ENCODE measurements at places on chromosomes 13 and 19.

- no peaks in the 10 kb centered on the region for H3K36me3 ChIP-seq
- no peaks in the 10 kb centered on the region for H3K27me3 ChIP-seq
- DNase-seq: no peak
- H3K4me3 ChIP-seq: no peak overlapping the region
- no peak overlapping the region for H3K27ac ChIP-seq
These were observed 19.2 kb downstream of the TNFSF13B start for GRCh38 chr13:108288741-108289140.

GRCh38 chr19:53808710-53809125 is 15.4 kb downstream of the NLRP12 start:
- no peak overlapping the region for H3K27ac ChIP-seq
- no peaks in the 10 kb centered on the region for H3K27me3 ChIP-seq
- no peak for DNase-seq
- H3K36me3 ChIP-seq: no peaks in the 10 kb centered on the region

- DNase-seq: no peak
- H3K27me3 ChIP-seq: no peaks in the 10 kb centered on the region
- no peaks in the 10 kb centered on the region for H3K36me3 ChIP-seq
- H3K27ac ChIP-seq: no peak overlapping the region
- H3K4me1 ChIP-seq: peaks cover 51% of the 10 kb centered on the region
These were observed 13.6 kb downstream of the C19orf25 start for GRCh38 chr19:1465191-1466016.

DNA sequence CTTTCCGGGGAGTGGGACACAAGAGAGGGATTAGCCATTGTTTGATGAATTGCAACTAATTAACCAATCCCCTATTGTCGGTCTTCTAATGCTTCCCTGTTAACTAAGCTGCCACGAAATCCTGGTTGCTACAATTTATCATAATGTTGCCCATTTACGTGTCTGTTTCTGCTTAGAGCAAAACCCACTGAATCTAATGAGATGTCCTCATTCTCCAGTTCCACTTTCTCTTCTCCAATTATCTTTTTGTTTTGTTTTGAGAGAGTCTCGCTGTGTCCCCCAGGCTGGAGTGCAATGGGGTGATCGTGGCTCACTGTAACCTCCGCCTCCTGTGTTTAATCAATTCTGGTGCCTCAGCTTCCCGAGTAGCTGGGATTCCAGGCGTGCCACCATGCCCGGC is 5.2 kb upstream of the DPP9 start:
- H3K27ac ChIP-seq: no peak overlapping the region
- DNase-seq: no peak
- no peak overlapping the region for H3K4me3 ChIP-seq
- no peaks in the 10 kb centered on the region for H3K27me3 ChIP-seq

DNA sequence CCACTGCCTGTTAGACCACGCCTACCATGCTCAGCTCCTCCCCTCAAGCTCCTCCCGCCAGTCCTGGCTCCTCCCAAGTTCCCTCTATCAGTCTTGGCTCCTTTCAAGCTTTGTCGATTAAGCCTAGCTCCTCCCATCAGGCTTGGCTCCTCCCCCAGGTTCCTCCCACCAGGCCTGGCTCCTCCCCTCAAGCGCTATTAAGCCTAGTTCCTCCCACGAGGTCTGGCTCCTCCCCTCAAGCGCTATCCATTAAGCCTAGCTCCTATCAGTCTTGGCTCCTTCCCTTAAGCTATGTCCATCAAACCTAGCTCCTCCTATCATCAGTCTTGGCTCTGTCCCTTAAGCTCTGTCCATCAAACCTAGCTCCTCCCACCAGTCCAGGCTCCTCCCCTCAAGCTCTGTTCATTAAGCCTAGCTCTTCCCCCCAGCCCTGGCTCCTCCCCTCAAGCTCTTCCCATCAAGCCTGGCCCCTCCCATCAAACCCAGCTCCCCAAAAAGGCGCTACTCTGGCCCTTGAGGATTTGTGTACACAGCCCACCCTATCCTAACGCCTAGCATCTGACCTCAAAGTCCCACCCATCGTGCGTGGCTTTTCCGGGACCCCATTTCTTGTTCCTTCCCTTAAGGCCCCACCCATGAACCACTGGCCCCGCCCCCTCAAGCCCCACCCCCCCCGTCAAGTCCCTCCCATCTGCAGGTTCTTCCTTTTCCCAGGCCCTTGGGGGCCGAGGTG is 10.0 kb downstream of the CAMSAP3 start:
- H3K4me1 ChIP-seq: no peaks in the 10 kb centered on the region
- no peaks in the 10 kb centered on the region for H3K27me3 ChIP-seq
- H3K4me3 ChIP-seq: no peak overlapping the region
- no peak overlapping the region for H3K27ac ChIP-seq
- DNase-seq: no peak

- DNase-seq: no peak
- no peak overlapping the region for H3K27ac ChIP-seq
- H3K4me1 ChIP-seq: no peaks in the 10 kb centered on the region
- no peaks in the 10 kb centered on the region for H3K36me3 ChIP-seq
These were observed 29.6 kb upstream of the CACTIN start for GRCh38 chr19:3656073-3656746.

- DNase-seq: no peak
- H3K4me3 ChIP-seq: no peak overlapping the region
- no peak overlapping the region for H3K27ac ChIP-seq
- no peaks in the 10 kb centered on the region for H3K36me3 ChIP-seq
These were observed 62.3 kb downstream of the GADD45B start for GRCh38 chr19:2538096-2538757.

GRCh38 chr13:43647471-43647870 is 139.3 kb downstream of the ENOX1 start:
- H3K4me1 ChIP-seq: no peaks in the 10 kb centered on the region
- no peak for DNase-seq
- H3K27ac ChIP-seq: no peak overlapping the region
- no peak overlapping the region for H3K4me3 ChIP-seq
- no peaks in the 10 kb centered on the region for H3K36me3 ChIP-seq

DNA sequence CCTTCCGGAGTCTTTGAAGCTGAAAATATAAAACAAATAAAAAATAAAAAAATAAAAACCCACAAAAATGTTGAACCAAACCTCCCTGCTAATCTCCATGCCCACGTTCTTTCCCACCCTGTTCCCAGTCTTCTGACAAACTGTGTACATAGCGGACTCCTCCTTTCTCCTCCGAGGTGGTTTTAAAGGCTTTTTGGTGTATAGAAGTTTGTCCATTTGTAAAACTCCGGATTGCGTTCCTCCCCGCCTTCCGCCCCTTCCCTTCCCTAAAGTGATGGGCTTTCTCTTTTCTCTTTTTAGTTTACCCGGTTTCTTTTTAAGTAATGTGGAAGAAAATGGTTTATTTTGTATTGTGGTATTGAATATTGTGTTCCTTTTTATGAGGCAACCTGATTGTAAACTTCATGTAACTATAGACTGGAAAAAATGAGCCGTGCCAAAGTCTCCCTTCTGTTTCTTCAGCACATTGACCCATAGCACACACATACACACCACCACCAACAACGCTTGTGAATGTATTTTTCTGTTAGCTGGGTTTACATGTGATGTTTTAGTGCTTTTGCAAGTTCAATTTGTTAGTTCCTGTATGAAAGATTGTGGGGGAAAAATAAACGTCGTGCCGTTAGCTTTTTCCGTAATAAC is 4.4 kb downstream of the ZIC2 start:
- H3K27me3 ChIP-seq: no peaks in the 10 kb centered on the region
- H3K27ac ChIP-seq: no peak overlapping the region
- no peak for DNase-seq
- peaks cover 41% of the 10 kb centered on the region for H3K4me1 ChIP-seq

GRCh38 chr13:21673789-21674489 is 3.1 kb downstream of the FGF9 start:
- DNase-seq: peak; percentile 70
- H3K4me3 ChIP-seq: peak overlapping the region; percentile 86
- no peaks in the 10 kb centered on the region for H3K27me3 ChIP-seq
- H3K27ac ChIP-seq: peak overlapping the region; percentile 77

- H3K27ac ChIP-seq: no peak overlapping the region
- no peaks in the 10 kb centered on the region for H3K36me3 ChIP-seq
- H3K27me3 ChIP-seq: no peaks in the 10 kb centered on the region
- DNase-seq: no peak
- no peak overlapping the region for H3K4me3 ChIP-seq
These were observed 1606.6 kb downstream of the SLITRK1 start for GRCh38 chr13:82275644-82276043.

GRCh38 chr13:59774491-59774971 is 389.2 kb downstream of the DIAPH3 start:
- H3K27ac ChIP-seq: no peak overlapping the region
- DNase-seq: no peak
- no peaks in the 10 kb centered on the region for H3K36me3 ChIP-seq
- H3K4me1 ChIP-seq: no peaks in the 10 kb centered on the region

- no peak overlapping the region for H3K4me3 ChIP-seq
- no peak overlapping the region for H3K27ac ChIP-seq
- no peaks in the 10 kb centered on the region for H3K27me3 ChIP-seq
- no peak for DNase-seq
- no peaks in the 10 kb centered on the region for H3K36me3 ChIP-seq
These were observed 43.6 kb upstream of the ZNF681 start for GRCh38 chr19:23802290-23802689.

DNA sequence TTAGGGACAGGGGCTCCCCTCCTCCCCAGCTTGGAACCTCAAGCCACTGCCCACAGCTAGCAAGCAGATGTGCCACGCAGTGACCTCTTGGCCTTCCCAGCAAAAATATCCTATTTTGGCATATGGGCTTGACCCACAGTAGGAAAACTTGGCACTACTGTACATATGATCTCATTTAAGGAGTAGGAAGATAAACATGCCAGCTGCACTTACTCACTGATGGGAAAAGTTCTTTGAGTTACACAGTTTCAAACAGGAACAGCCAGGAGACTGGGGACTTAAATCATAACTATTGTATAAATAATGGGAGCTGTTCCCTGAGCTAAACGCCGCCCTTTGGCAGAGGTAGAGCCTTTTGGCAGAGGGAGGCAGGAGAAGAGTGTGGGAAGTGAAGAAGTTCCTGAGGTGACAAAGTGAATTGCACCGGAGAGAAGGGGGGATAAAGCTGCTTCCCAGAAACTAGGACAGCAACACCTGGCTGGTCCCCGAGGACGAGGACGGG is 6.1 kb downstream of the SACS start:
- no peaks in the 10 kb centered on the region for H3K27me3 ChIP-seq
- H3K36me3 ChIP-seq: no peaks in the 10 kb centered on the region
- no peaks in the 10 kb centered on the region for H3K4me1 ChIP-seq
- peak overlapping the region; percentile 31 for H3K27ac ChIP-seq
- DNase-seq: no peak

DNA sequence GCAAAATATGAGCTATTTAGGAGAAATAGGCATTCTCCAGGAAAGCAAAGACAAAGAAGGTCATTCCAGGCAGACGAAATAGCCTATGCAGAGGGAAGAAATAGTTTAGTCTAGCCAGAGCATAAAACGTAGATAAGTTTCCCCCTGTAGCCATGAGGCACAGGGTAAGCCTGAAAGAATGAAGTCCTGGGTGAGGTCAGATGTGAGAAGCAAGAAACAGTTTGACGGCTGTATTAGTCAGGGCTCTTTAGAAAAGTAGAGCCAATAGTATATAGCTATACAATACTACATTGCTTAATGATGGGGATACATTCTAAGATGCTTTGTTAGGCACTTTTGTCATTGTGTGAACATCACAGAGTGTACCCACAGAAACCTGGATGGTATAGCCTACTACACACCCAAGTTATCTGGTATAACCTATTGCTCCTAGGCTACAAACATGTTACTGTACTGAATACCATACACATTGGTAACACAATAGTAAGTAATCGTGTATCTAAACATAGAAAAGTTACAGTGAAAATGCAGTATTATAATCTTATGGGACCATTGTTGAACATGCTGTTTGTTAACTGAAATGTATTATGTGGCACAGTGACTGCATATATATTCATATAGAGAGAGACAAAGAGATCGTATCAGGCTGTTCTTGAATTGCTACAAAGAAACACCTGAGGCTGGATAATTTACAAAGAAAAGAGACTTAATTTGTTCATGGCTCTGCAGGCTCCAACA is 59.3 kb upstream of the WDFY2 start:
- no peaks in the 10 kb centered on the region for H3K4me1 ChIP-seq
- no peak overlapping the region for H3K27ac ChIP-seq
- H3K36me3 ChIP-seq: no peaks in the 10 kb centered on the region
- H3K4me3 ChIP-seq: no peak overlapping the region

- DNase-seq: peak; percentile 8
- H3K27ac ChIP-seq: no peak overlapping the region
- no peaks in the 10 kb centered on the region for H3K27me3 ChIP-seq
- no peaks in the 10 kb centered on the region for H3K36me3 ChIP-seq
These were observed 487.3 kb downstream of the TSHZ3 start for GRCh38 chr19:30861919-30862318.

DNA sequence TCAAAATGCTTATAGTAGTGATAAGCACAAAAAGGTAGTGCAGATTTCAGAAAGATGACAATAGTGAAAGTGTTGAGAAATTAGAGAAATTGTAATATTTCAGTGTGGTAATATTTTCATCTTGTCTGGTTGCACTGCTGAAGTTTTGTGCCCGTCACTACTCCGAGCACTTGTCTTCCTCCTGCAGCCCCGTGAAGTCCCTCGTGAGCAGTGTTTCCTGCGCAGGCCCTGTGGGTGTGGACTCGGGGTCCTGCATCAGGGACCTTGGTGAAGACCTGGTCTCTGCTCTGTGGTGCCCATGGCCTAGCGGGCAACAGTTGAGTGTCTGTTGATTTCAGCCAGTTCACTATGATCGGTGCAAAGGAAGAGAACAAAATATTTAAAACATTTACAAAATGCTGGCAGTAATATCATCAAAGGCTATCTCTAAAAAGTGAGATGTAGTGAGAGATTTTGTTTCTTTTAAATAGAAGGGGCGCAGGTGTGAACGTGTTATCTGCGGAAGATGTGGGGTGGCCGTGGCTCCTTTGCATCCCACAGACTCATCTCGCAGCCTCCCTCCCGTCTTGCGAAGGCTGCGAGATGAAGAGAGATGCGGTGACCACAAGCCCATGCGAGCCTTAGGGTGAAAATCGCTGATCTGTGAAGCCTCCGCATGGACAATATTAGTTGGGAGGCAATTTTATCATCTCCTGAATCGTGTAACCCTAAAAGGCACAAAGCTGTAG is 27.7 kb upstream of the DCUN1D2 start:
- no peaks in the 10 kb centered on the region for H3K4me1 ChIP-seq
- no peaks in the 10 kb centered on the region for H3K27me3 ChIP-seq
- DNase-seq: no peak
- H3K36me3 ChIP-seq: peaks cover 30% of the 10 kb centered on the region

- no peaks in the 10 kb centered on the region for H3K27me3 ChIP-seq
- H3K4me1 ChIP-seq: peaks cover 20% of the 10 kb centered on the region
- no peak for DNase-seq
- H3K27ac ChIP-seq: peak within 1 kb of the TSS; percentile 96
These were observed at the start of gene TRAPPC6A for GRCh38 chr19:45177817-45178261. Gene TRAPPC6A (minus strand): TSS chr19:45178237. CDS start chr19:45178218, 19 bp downstream.

DNA sequence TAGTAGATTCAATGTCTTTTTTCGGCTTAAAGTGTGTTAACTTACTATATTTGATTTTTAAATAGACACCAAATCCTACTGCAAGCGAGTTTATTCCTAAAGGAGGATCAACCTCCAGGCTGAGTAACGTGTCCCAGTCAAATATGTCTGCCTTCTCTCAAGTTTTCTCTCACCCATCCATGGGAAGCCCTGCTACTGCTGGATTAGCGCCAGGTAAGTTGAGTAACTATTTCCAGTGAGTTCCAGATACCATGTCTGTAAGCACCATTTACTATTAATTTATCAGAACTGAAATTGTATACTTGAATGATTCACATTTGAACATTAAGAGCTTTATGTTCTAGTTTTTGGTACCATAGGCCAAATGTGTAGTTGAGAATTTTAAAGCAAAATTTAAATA is 81.8 kb downstream of the PAN3 start:
- DNase-seq: no peak
- H3K36me3 ChIP-seq: peaks cover 11% of the 10 kb centered on the region
- no peak overlapping the region for H3K4me3 ChIP-seq
- no peak overlapping the region for H3K27ac ChIP-seq
- no peaks in the 10 kb centered on the region for H3K27me3 ChIP-seq

Data from Peyer's patch (tissue), 4 donors.